ENCODE measurements at places on chromosomes 7 and 10. TPM values are rescaled to one million over a fixed set of nuclear protein-coding genes. Genes with fewer than 3 reads are reported as not detected.

- H3K4me3 ChIP-seq: no peak overlapping the region
- H3K36me3 ChIP-seq: peaks cover 27% of the 10 kb centered on the region
- H3K27me3 ChIP-seq: no peaks in the 10 kb centered on the region
These were observed 62.2 kb downstream of the CYP51A1 start for GRCh38 chr7:92072121-92072520.

GRCh38 chr7:144518360-144518759, 114.9 kb upstream of the NOBOX start:
- H3K36me3 ChIP-seq: no peaks in the 10 kb centered on the region
- no peak overlapping the region for H3K4me3 ChIP-seq
- no peaks in the 10 kb centered on the region for H3K27me3 ChIP-seq

- no peaks in the 10 kb centered on the region for H3K27me3 ChIP-seq
- no peak overlapping the region for H3K4me3 ChIP-seq
- no peak for DNase-seq
- H3K4me1 ChIP-seq: no peaks in the 10 kb centered on the region
- H3K36me3 ChIP-seq: no peaks in the 10 kb centered on the region
These were observed 100.3 kb downstream of the PAXIP1 start for GRCh38 chr7:154902600-154903082.

The SEMA3C gene
- total RNA-seq: 0.50 TPM

The PNLIPRP1 gene
- total RNA-seq: not detected
